Stimulated activated CD4-positive, alpha-beta T cell treated with anti-CD3 and anti-CD28 coated beads, Interleukin-4, amount 100 ng/mL, for 48 hours (primary cell): ENCODE measurements at places on chromosomes 11 and 22.

DNA sequence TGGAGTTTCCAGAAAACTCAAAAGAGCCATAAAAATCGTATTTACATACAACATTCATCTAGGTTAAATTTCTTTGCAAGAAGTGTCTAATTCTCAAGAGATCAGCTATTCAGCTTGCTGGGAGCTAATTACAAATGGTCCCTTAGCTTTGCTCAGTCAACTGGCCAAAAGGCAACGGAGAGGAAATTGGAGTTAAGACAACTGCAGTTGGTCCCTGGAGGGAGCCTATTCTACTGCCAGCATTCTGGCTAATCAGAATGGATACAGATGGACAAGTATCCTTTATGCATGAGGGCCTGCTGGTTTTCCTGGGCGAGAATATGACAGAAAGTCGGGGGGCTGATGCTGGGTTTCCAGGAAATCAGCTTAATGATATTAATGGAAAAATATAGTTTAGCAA lies 45.5 kb downstream of the KCNJ1 start:
- DNase-seq = no peak

GRCh38 chr11:93845181-93846092 lies 5.0 kb downstream of the VSTM5 start:
- DNase-seq = no peak

GRCh38 chr11:86579406-86579731 lies 93.0 kb downstream of the ME3 start:
- DNase-seq = no peak

- DNase-seq = no peak
Observed at GRCh38 chr11:83115026-83115425, 41.9 kb upstream of the PCF11 start.

GRCh38 chr11:62909107-62909894 lies 11.9 kb downstream of the CHRM1 start:
- no peak for DNase-seq

DNA sequence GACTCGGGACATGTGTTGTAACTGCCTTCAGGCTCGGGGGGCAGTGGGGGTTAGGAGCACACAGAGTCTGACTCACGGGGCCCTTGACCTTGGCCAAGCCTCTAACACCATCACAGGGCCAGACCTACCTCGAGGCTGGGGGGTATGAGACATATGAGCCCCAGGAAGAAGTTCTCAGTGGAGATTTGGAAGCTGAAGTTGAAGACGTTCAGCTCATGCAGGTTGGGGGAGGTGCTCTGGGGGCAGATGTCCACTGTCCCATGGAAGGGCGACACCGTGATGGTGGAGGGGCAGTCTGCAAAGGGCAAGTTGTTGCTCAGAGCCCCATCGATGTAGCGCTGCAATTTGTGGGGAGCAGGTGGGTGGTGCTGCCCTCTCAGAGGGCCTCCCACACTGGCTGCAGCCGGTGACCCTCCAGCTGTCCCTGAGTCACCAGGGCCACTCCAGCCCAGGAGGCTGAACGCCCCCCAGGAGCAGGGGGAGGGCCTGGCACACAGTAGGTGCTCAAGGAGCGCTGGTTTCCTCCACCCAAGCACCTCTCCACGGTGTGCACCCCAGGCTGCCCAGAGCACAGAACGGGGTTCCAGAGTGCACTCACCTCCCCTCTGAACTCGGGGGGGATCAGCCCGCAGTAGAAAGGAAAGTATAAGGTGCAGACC lies 2.5 kb downstream of the PNPLA5 start:
- no peak for DNase-seq

DNA sequence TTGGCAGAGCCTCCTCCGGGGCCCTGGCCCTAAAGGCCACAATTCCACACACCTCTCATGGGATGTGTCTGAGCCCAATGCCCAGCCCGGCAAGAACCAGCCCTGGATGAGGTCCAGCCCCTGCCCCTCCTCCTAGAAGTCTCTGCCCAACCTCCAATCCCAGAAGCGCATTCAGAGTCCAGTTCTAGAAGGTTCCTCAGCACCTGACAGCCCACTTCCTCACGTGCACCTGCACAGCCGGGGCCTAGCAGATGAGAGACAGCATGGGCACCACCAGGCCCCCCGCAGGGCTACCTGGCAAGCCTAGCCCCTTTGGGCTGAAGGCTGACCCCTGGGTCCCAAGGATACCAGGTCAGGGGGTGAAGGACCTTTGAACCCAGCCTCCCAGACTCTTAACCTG lies 11.5 kb upstream of the CDKN1C start:
- no peak for DNase-seq

GRCh38 chr11:1333091-1333772 lies 23.8 kb upstream of the TOLLIP start:
- DNase-seq = no peak

GRCh38 chr11:122440811-122441665 lies 214.5 kb upstream of the UBASH3B start:
- no peak for DNase-seq

- no peak for DNase-seq
Observed at GRCh38 chr22:49010901-49011300, 816.8 kb downstream of the BRD1 start.

- no peak for DNase-seq
Observed at GRCh38 chr11:118740892-118741291, 50.1 kb downstream of the DDX6 start.

DNA sequence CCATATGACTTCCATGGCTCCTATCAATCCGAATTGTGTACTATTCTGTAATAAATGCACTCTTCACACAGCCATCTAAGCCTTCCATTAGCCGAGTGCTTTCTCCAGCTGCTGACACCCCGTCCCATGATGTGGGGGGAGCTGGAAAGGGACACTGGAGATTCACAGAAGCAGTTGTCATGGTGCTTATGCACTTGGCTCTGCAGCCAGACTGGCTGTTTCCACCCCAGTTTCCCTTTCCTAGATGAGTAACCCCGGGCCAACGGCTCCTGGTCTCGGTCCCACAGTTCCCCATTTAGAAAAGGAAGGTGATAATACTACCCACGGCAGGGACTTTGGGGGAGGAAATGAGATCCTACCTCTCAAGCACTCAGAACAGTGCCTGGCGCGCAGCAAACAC lies 244.9 kb upstream of the SYN3 start:
- no peak for DNase-seq

- no peak for DNase-seq
Observed at GRCh38 chr11:84333221-84333620, 1047.1 kb upstream of the CCDC90B start.

GRCh38 chr11:57001674-57002401 lies 13.1 kb downstream of the OR5AK2 start:
- no peak for DNase-seq
